ENCODE measurements at places on chromosomes 13 and 19.

DNA sequence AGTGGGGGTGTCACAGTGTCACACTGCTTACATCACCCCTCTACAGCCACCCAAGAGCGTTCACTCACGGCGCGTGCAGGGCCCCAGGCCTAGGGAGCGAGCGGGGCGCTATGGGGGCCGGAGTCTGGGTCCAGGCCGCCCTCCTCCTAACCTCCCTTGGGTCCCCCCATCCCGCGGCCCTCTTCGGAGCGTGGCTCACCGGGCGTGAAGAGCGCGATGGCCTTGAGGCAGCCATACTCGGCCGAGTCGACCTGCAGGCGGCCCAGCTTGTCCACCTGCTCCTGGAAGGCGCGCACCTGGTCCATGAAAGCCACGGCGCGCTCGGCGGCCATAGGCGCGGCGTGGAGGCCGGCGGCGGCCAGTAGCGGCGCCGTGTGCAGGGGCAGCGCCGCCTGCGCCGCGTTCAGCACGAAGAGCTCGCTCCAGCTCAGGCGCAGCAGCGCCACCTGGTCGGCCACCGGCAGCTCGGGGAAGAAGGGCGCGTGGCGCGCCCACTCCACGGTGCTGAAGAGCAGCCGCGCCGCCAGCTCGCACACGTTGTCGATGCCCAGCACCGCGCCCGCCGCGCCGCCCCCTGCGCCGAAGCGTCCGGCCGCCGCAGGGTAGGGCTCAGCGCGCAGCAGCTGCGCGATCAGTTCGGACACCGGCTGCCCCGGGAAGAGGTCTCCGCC lies 9.4 kb downstream of the OCEL1 start:
- DNase-seq, result peak; percentile 68

DNA sequence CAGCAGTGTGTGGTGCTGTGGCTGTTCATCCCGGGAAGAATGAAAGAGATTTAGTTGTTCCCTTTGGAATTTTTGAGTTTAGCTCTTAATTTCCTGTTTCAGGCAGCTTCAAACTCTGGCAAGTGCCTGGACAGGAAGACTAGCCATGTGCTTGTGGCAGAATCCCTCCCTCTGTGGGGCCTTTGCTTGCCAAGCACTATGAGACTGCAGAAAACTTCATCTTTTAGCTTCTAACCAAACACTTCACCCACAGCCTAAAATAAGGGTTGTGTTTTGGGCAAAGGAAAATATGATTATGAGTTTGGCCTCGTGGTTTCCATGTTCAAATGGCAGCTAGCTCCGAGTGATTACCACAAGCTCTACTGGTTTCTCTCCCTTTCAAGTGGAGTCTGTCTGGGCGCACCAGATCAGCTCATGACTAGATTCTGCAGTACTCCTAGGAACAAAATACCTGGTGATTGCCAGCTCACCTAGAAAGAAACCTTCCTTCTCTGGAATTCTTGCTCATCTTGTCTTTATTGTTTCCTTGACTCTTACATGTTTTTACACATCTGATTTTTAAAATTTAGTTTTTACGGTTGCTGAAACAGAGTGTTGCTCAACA lies 707.5 kb downstream of the SLITRK6 start:
- DNase-seq, result peak; percentile 1

GRCh38 chr13:41917641-41918040 lies 43.3 kb downstream of the VWA8 start:
- peak; percentile 72 for DNase-seq

- DNase-seq, result no peak
These were observed 48.4 kb downstream of the SERP2 start for GRCh38 chr13:44421853-44422525.

GRCh38 chr19:38740257-38740592 lies 4.0 kb downstream of the CAPN12 start:
- no peak for DNase-seq

DNA sequence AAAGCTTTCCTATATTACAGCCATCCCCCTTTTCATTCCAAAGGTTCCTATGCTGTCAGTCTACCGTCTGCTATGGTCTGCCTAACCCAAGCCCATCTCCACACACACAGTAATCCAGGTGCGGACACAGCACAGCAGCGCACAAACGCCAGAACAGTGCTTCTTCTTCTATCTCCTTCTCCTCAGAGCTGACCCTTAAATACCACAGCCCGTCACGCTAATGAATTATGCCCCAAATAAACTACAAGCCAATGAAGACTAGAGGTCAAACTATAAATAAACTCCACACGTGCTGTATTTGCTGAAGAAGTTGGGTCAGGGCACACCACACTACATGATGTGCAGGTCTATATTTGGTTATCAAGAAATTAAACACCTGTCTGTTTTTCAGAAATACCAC lies 71.8 kb downstream of the TBC1D4 start:
- DNase-seq, result no peak

GRCh38 chr13:25455146-25455545 lies 83.4 kb downstream of the ATP8A2 start:
- no peak for DNase-seq

- DNase-seq, result no peak
These were observed 5.9 kb upstream of the ISYNA1 start for GRCh38 chr19:18443831-18444230.

DNA sequence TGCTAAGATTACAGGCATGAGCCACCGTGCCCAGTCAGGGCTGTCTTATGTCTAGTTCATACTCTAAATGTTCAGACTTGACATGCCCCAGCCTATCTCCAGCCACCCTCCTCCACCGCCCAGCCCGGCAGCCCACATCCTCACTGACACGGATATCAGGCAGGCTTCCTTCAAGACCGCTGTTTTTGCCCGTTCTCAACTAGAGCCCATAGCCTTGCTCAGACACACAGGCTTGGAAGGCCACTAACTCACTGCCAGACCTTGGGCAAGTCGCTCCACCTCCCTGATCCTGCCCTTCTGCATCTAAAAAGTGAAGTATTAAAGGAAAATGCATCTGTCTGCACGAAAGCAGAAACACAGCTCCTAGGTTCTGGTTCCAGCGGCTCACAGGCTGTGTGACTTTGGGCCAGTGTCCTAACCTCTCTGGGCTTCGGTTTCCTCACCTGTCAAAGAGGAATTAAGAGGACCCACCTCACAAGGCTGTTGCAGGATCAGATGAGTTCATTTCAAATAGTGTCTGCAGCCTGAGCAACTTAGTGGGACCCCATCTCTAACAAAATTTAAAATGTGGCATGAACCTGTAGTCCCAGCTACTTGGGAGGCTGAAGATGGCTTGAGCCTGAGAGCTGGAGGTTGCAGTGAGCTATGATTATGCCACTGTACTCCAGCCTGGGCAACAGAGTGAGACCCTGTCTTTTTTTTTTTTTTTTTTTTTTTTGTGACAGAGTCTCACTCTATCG lies 14.5 kb upstream of the CERS4 start:
- no peak for DNase-seq

DNA sequence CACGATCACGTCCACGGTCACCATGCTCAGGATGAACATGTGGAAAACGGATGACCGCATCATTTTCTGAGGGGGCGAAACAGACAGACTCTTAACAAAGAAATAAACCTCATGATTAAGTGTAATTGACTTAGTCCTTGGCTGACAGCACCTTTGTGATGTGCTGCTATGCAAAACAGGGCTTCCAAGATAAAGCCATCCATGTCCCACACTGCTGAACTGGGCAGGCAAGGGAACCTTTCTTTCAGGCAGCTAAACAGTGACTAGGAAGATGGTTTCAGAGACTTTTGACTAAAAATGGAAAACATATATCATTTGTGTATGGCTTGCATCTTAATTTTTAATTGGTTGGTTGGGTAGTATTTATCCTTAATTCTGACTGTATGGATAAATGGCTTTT lies 157.8 kb downstream of the NALCN start:
- DNase-seq, result no peak

- no peak for DNase-seq
These were observed 278.6 kb upstream of the EDNRB start for GRCh38 chr13:78197231-78197630.

GRCh38 chr19:42074513-42075363 lies 1.2 kb upstream of the ZNF574 start:
- no peak for DNase-seq

- DNase-seq, result no peak
These were observed 32.9 kb upstream of the CD177 start for GRCh38 chr19:43320546-43320945.

GRCh38 chr13:101390461-101390860 lies 25.8 kb downstream of the NALCN start:
- peak; percentile 65 for DNase-seq

- DNase-seq, result no peak
These were observed 25.1 kb downstream of the RFX1 start for GRCh38 chr19:13981021-13981420.

DNA sequence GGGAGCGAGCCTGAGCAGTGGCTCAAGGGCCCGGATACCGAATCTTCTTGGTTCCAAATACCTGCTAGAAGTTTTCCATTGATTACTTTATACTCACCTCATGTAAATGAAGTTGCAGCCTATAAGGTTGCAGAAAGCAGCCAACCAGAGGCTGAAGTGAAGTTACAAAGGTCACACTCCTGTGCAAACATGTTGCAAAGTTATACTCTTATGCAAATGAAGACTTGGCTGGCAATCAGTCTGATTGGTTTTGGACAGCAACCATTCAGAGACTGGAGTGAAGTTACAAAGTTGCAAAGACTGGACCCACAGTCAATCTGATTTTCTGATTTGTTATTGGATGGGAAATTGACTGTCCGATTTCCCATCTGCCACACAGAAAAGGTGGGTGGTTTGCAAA lies 152.5 kb downstream of the GGACT start:
- no peak for DNase-seq

GRCh38 chr19:30528919-30529318 lies 156.7 kb downstream of the ZNF536 start:
- no peak for DNase-seq

- no peak for DNase-seq
These were observed 1.7 kb upstream of the FAM83E start for GRCh38 chr19:48616491-48617056.

- no peak for DNase-seq
These were observed 12.7 kb downstream of the STK24 start for GRCh38 chr13:98564204-98564603.

- peak; percentile 95 for DNase-seq
These were observed 568 bp downstream of the PAN3 start for GRCh38 chr13:28138756-28139470.

- no peak for DNase-seq
These were observed 258.9 kb downstream of the FOXO1 start for GRCh38 chr13:40407567-40407966.

DNA sequence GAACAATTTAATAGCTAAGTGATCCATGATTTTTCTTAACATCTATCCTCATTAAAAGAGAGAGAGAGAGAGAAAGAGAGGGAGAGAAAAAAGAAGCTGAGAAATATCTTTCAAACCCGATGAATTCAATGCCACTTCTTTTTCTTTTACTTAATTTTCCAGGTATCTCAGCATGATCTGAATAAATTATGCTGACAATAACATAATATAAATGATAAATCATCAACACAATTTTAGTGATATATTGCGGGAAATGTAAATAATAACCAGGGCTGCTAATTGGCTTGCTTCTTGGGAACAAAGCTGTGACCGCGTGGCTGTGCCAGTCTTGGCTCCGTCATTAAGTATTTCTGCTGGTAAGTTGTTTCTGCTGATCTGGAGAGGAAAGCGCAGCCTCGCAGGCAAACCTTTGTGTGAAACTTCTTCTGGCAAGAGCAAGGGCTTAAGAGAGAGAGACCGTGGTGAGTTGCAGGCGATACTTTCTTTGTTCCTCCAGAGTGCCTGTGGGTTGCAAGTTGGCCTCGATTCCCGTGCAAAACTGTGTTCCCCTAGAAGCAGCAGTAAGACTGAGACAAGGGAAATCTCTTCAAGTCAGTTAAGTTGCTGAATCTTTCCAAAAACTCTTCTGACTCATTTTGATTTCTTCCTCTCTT lies 489.1 kb upstream of the TSHZ3 start:
- peak; percentile 4 for DNase-seq

GRCh38 chr19:47176627-47177090 lies 46.0 kb downstream of the SAE1 start:
- DNase-seq, result peak; percentile 96

DNA sequence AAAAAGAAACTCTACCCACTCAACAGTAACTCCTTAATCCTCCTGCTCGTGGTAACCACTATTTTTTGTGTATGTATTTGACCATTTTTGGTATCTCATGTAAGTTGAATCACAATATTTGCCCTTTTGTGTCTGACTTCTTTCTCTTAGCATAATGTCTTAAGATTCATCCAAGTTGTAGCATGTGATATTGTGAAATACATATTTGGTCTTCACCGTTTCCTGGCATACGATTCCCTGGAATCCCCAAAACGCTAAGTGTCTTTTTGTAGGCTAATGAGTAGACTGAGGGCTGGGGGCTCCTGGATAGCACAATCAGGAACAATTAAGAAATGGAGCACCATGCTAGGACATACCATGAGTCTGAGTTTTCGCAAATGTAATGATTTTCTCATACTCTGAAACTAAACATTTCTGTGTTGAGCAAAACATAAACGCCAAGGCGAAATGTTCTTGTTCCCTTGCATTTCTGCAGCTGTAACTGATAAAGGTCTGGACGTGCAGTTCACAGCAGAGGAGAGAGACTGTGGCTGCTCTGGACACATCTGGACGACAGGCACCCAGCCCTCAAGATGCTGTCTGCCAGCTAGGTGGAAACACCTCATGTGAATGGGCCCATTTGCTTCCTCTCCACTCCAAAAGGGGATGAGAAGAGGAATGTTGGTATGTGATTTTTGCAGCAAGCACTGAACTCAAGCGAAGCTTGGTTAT lies 38.4 kb downstream of the BRD4 start:
- DNase-seq, result no peak

DNA sequence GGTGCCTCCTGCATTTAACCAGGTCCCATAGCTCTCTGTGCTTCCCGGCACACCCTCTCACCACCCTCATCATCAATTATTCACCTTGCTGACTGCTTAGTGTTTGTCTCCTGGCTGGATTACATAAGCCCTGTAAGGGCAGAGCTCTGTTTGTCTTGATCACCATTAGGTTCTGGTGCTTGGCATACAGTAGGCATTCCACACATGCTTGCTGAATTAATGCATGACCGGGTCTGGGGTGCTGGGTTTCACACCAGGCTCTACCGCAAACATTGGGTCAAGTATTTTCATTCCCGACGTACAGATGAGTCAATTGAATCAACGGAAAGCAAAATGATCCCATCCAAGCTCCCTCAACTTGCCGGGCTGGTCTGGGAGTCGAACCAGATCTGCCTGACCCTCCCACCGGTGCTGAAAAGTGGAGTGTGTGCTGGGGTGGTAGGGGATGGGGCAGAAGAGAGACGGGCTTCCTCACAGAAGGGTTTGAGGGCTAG lies 28.5 kb downstream of the VAV1 start:
- peak; percentile 84 for DNase-seq

GRCh38 chr19:9009431-9009830 lies 778 bp downstream of the MUC16 start:
- no peak for DNase-seq

DNA sequence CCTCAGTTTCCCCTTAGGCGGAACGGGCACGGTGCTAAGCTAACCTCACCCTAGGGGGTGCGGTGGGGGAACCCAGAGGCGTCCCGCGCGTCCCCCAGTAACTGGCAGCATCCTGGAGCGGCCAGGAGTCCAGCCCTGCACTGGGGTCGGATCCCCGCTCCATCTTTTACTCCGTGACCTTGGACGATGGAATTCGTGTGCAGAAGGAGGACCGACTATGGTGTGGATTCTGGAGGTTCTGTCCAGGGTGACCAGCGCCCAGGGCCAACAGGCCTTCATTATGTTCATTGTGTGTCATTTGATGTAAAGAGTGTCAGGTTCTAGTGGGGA lies 630 bp downstream of the SPPL2B start:
- DNase-seq, result no peak

Measured in astrocyte (in vitro differentiated cells and primary cell).